Airway epithelial cell (primary cell): ENCODE measurements at places on chromosomes 5 and 9. TPM values are rescaled to one million over a fixed set of nuclear protein-coding genes. Genes with fewer than 3 reads are reported as not detected.

Gene LCNL1
- not detected in 2 replicates for total RNA-seq

Gene DNM1
- 0.65 and 1.5 TPM in 2 replicates for total RNA-seq

Gene FBLL1
- not detected in 2 replicates for total RNA-seq

Gene EQTN
- total RNA-seq: 0.78 TPM in 1 of 2 replicates, not detected in the other

Gene TAF11L5
- total RNA-seq: not detected in 2 replicates

Gene FOXD4L5
- not detected in 2 replicates for total RNA-seq

Gene SLC31A2
- 25.4 and 26.0 TPM in 2 replicates for total RNA-seq

Gene GDF9
- total RNA-seq: 0.14 TPM in 1 of 2 replicates, not detected in the other

Gene GABRA1
- total RNA-seq: not detected in 2 replicates

Gene SPINK1
- total RNA-seq: not detected in 2 replicates

Gene SPAAR
- 0.21 TPM in 1 of 2 replicates, not detected in the other for total RNA-seq

Gene PCDHGA11
- 3.3 and 5.2 TPM in 2 replicates for total RNA-seq

Gene PRRX2
- 0.33 and 1.2 TPM in 2 replicates for total RNA-seq

Gene CFAP157
- not detected in 2 replicates for total RNA-seq

Gene NDST1
- 129 and 169 TPM in 2 replicates for total RNA-seq

Gene STC2
- total RNA-seq: 27.8 and 51.6 TPM in 2 replicates

Gene C9
- total RNA-seq: not detected in 2 replicates

Gene LTC4S
- 1.4 and 3.8 TPM in 2 replicates for total RNA-seq

Gene BRD8
- total RNA-seq: 20.6 and 21.8 TPM in 2 replicates

Gene IQGAP2
- total RNA-seq: not detected in 2 replicates

Gene PCDHGB7
- 3.2 and 4.1 TPM in 2 replicates for total RNA-seq

Gene RNF183
- 0.21 TPM in 1 of 2 replicates, not detected in the other for total RNA-seq

Gene CDC20B
- not detected in 2 replicates for total RNA-seq

Gene LRRC70
- 0.07 and 2.0 TPM in 2 replicates for total RNA-seq

Gene IFNE
- total RNA-seq: 2.9 and 3.5 TPM in 2 replicates

Gene CDH18
- 0.23 TPM in 1 of 2 replicates, not detected in the other for total RNA-seq

Gene PDZD2
- total RNA-seq: 4.7 and 5.9 TPM in 2 replicates

Gene MRPS30
- 56.3 and 62.3 TPM in 2 replicates for total RNA-seq

Gene CDH9
- not detected in 2 replicates for total RNA-seq

Gene FOXI1
- not detected in 2 replicates for total RNA-seq

Gene SHOC1
- total RNA-seq: 0.07 and 0.19 TPM in 2 replicates

Gene PTGES
- 39.3 and 40.9 TPM in 2 replicates for total RNA-seq

Gene SMIM33
- not detected in 2 replicates for total RNA-seq

Gene BAG1
- total RNA-seq: 49.4 and 80.9 TPM in 2 replicates

Gene OR1Q1
- total RNA-seq: not detected in 2 replicates

Gene BTNL9
- total RNA-seq: not detected in 2 replicates

Gene C9orf43
- 0.09 and 0.35 TPM in 2 replicates for total RNA-seq

Gene PTAR1
- total RNA-seq: 12.4 and 22.4 TPM in 2 replicates

Gene MZB1
- total RNA-seq: not detected in 2 replicates

Gene ADAMTS6
- total RNA-seq: 2.2 and 3.8 TPM in 2 replicates

Gene GRM6
- not detected in 2 replicates for total RNA-seq
